ENCODE measurements at places on chromosomes 2 and 18. TPM values are rescaled to one million over a fixed set of nuclear protein-coding genes. Genes with fewer than 3 reads are reported as not detected.
A peak's percentile ranks its signal among the peaks of the same experiment; 100 is the strongest.

FEV gene
- total RNA-seq, result not detected

FOXD4L1 gene
- not detected for total RNA-seq

WNT6 gene
- total RNA-seq, result 0.27 TPM

DTNA gene
- 41.0 TPM for total RNA-seq

DNA sequence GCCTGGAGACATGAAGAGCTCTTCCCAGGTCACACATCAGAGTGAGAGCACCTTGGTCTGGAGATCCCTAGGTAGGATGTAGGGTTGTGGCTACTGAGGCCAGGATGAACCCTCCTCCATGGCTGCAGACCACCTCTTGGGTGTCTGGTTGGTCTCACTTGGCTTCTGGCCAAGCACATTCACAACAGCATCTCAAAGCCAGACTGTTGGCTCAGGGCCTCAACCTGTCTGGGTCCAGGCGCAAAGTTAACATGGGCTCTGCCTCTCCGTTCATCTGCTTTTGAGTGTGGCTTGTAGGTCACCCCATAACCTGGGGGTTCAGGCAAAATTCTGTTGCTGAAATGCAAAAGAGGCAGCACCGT, 40.1 kb downstream of the RHOB start:
- H3K27ac ChIP-seq, result no peak overlapping the region
- H3K36me3 ChIP-seq, result no peaks in the 10 kb centered on the region
- DNase-seq, result no peak
- no peak overlapping the region for H3K4me3 ChIP-seq
- no peaks in the 10 kb centered on the region for H3K27me3 ChIP-seq

DNA sequence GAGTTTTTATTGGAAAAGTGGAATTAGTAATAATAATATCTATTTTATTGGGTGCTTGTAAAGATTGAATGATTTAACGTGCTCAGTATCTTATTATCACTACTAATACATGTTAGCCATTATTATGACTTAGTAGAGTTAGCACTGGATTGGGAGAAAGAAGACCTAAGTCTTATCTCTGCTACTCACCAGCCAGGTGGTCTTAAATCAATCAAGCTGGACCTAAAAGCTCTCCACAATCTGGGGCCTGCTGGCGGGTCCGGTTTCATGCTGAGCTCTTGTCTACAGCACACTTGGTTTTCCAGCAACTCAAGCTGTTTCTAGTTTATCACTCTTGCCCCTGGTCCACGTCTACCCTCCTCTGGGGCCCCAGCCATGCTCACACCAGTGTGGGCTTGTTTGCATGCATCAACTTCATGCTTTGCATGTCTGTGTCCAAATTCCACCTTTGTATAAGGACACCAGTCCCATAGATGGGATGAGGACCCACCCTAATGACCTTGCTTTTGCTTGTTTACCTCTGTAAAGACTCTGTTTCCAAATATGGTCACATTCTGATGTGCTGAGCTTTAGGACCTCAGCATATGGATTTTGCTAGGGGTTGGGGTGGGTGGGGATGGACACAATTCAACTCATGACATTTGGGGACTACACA, 363.1 kb downstream of the LPIN1 start:
- H3K4me3 ChIP-seq, result no peak overlapping the region
- no peaks in the 10 kb centered on the region for H3K27me3 ChIP-seq
- H3K36me3 ChIP-seq, result no peaks in the 10 kb centered on the region
- no peaks in the 10 kb centered on the region for H3K4me1 ChIP-seq

DNA sequence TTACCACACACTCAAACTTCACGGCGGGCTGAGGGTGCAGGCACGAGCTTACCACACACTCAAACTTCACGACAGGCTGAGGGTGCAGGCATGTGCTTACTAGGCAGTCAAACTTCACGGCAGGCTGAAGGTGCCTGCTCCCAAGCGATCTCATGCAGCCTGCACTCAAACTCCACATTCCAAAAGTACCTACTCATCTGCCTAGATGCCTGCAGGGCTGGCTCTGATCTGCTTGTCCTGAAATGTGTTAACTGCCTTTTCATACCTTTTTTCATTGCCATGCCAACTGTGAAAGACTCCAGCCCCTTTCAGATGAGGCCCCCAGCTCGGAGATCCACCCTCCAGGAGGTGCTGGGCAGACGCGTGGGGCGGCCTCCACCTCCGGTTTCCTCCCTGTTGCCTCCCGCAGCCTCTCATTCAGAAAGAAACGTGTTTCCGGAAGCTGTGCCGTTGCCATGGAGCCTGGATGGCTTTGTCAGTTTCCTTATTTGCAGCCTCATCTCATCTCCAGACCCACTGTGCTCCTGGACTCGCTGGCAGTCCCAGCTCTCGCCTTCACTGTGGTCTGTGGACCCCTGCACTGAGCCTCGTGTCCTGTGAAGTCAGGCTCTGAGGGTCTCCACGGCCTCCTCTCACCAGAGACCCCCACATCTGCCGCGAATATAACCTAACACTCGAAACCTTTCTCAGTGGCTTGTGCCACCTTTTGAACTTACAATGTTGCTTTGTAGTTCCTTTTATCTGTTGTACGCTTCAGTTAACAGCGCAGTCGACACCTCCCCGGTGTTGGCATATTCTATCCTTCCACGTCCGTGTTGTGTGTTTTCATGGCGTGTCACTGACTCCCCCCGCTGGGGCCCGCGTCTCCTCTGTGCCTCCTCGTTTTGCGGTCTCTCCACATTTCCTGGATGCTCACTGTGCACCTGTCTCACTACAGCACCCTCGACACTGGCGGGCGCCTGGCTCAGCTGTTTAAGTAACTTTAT, 106.1 kb upstream of the ALKAL2 start:
- no peak overlapping the region for H3K4me3 ChIP-seq
- no peaks in the 10 kb centered on the region for H3K36me3 ChIP-seq
- no peaks in the 10 kb centered on the region for H3K4me1 ChIP-seq
- no peak overlapping the region for H3K27ac ChIP-seq

DNA sequence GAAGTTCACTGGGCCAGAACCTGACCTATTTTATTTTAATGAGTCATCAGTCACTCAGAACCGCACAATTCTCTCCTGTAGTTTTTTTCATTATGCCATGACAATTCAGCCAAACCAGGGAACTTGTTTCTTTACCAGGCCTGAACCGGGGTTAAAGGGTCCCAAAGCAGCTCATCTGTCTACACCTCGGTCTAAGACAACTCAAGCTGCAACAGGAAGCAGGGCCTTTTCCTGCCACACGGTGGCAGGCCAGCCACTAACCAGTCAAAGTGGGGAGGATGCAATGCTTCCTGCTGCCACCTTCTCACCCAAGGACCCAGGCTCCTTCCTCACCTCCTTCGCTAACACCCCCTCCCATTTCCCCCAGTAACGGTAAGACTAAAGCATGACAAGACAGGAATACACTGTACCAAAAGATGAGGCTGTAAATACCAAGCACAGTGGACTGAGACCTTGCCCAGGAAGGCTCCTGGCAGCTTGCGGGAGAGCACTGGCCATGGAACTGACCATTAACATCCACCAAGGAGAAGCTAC, 56.7 kb upstream of the ACKR3 start:
- H3K4me1 ChIP-seq, result no peaks in the 10 kb centered on the region
- H3K27ac ChIP-seq, result no peak overlapping the region
- no peaks in the 10 kb centered on the region for H3K27me3 ChIP-seq
- no peak for DNase-seq
- H3K4me3 ChIP-seq, result no peak overlapping the region

DNA sequence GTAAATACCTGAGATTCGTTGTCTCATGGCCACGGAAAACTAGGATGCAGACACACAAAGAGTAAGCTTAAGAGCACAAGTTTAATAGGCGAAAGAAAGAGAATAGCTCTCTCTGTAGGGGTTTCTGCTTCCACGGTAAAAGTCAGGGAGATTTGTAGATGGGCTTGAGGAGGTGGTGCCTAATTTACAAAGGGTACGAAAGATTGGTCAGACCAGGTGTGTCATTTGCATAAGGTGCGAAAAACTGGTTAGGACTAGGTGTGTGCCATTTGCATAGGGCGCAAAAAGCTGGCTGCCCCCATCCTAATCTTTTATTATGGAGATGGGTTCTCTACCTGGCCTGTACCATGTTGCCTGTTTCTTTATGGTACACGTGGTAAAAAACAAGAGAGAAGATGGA, 170.5 kb upstream of the DOK6 start:
- no peaks in the 10 kb centered on the region for H3K36me3 ChIP-seq
- no peak for DNase-seq
- no peaks in the 10 kb centered on the region for H3K27me3 ChIP-seq

GRCh38 chr2:85737481-85737880, 16.3 kb upstream of the ATOH8 start:
- peaks cover 18% of the 10 kb centered on the region for H3K4me1 ChIP-seq
- no peaks in the 10 kb centered on the region for H3K27me3 ChIP-seq
- H3K4me3 ChIP-seq, result no peak overlapping the region
- DNase-seq, result peak; percentile 85
- H3K36me3 ChIP-seq, result no peaks in the 10 kb centered on the region

DNA sequence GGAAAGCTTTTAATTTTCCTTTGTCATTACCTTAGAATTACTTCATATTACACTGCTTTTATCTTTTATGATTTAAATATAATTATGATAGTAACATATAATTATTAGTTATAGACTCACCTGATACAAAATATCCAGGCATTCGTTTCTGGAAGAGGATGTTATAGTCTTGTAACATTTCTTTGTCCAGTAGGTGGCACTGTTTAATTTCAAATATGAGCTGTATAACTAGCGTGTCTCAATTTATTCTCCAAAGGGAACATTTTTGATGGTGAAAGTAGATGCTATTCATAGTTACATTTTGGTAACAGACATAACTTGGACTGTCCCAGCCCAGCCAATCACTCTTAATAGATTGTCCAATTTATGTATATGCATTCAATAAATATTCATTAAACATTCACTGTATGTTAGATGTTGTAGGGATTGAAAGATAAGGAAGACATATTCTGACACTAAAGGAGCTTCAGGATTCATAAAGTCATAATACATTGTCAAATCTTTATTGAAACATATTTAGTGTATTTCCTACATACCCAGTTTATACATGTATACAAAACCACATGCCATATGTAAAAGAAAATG, 19.2 kb downstream of the DAW1 start:
- no peaks in the 10 kb centered on the region for H3K36me3 ChIP-seq
- no peak overlapping the region for H3K4me3 ChIP-seq
- DNase-seq, result no peak
- H3K27me3 ChIP-seq, result no peaks in the 10 kb centered on the region

GRCh38 chr2:34545486-34546136, 946.5 kb upstream of the FAM98A start:
- H3K36me3 ChIP-seq, result no peaks in the 10 kb centered on the region
- H3K27me3 ChIP-seq, result no peaks in the 10 kb centered on the region
- H3K4me1 ChIP-seq, result no peaks in the 10 kb centered on the region
- no peak overlapping the region for H3K4me3 ChIP-seq
- no peak overlapping the region for H3K27ac ChIP-seq
- no peak for DNase-seq

DNA sequence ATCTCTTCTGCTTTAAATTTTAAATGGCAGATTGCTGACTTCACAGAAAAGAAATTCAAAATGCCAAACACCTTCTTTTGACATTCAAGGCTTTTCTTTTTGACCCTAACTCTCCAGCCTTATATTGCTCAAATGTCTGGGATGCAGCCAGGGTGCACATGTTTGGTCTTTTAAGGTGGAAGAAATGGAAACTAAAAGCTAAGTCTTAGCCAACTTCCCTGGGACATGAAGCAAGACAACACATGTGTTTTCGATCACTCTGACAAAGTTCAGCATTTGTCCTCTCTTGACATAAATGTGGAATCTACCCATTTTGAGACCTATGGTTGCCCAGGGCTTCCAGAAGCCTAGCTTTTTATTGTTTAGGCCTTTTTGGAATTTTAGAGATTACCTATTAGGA, 161.6 kb downstream of the RDH14 start:
- DNase-seq, result no peak
- H3K4me3 ChIP-seq, result no peak overlapping the region
- H3K27ac ChIP-seq, result no peak overlapping the region
- H3K36me3 ChIP-seq, result no peaks in the 10 kb centered on the region

DNA sequence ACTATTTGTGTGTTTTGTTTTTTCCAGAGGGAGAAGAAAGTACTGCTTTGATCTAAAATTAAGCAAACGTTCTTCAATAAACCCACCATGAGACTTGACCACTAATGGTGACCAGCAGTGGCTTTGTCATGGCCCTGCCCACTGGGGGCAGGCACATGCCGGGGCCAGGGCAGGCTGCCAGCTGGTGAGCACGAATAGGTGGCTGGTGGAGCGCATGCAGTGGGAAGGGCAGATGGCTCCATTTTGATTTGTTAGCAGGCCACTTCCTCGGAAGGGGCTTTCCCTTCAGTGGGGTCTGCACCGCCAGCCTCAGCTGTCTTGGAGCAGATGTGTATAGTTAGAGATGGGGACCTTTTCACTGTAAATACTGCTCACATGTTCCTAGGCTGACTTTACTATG, 277.1 kb downstream of the SOX11 start:
- no peaks in the 10 kb centered on the region for H3K4me1 ChIP-seq
- no peaks in the 10 kb centered on the region for H3K27me3 ChIP-seq
- DNase-seq, result no peak
- H3K4me3 ChIP-seq, result no peak overlapping the region
- no peaks in the 10 kb centered on the region for H3K36me3 ChIP-seq
- H3K27ac ChIP-seq, result no peak overlapping the region

DNA sequence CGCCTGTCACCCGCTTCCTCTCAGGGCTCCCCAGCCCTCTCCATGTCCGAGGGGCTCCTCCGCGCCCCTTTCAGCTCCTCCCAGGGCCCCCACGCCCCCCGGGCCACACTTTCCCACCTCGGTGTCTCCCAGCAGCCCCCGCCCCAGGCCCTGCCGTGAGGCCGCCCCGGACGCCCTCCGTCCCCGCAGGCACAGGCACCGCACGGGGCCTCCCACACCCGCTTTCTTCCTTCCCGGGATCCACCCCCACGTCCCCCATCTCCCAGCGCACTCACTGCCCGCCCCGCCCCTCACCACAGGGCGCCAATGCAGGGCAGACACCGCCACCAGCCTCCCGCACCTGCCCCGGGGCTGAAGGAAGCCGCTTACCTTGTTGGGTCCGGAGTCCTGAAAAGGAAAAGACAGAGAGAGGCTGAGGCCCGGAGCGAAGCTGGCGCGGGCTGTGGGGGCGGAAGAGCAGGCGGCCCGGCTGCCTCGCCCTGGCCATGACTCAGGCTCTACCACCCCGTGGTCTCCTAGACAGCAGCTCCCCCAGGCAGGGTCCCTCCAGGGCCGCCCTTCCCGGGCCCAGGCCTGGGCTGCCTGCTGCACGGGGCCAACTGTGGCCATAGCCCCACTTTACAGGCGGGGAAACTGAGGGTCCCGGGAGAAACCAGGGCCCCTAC, 37.7 kb downstream of the KIF1A start:
- no peak for DNase-seq
- H3K27ac ChIP-seq, result no peak overlapping the region
- H3K36me3 ChIP-seq, result no peaks in the 10 kb centered on the region

- H3K36me3 ChIP-seq, result no peaks in the 10 kb centered on the region
- DNase-seq, result no peak
- no peak overlapping the region for H3K4me3 ChIP-seq
- H3K27me3 ChIP-seq, result no peaks in the 10 kb centered on the region
Observed at GRCh38 chr2:68632021-68632420, 11.4 kb upstream of the PROKR1 start.

- no peak overlapping the region for H3K4me3 ChIP-seq
- no peak for DNase-seq
- H3K4me1 ChIP-seq, result no peaks in the 10 kb centered on the region
- no peaks in the 10 kb centered on the region for H3K36me3 ChIP-seq
- H3K27me3 ChIP-seq, result no peaks in the 10 kb centered on the region
Observed at GRCh38 chr2:221042926-221043325, 529.2 kb downstream of the EPHA4 start.
